MM.1S (cell line): ENCODE measurements at places on chromosomes 4 and X.

- no peak for DNase-seq
Observed at GRCh38 chr4:71729856-71730255, 54.0 kb downstream of the GC start.

- DNase-seq, result no peak
Observed at GRCh38 chrX:17829566-17829965, 31.5 kb downstream of the RAI2 start.

DNA sequence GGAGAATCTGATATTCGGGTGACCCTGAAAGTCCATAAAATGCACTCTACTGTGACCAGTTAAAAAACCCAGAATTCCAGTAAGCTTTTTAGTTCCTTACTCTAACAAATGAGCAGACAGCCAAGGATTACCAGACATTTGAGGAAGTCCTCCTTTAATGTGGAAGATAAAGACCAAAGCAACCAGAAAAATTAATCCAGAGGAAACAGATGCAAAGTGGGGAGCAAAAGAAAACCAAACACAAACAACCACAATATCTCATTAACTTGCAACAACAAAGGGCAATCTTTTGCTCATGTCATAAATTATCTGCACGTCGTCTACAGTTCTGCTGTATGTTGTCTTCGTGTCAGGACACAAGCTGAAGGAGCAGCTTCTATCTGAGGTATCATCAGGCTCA, 164.4 kb downstream of the PJA1 start:
- DNase-seq, result no peak

DNA sequence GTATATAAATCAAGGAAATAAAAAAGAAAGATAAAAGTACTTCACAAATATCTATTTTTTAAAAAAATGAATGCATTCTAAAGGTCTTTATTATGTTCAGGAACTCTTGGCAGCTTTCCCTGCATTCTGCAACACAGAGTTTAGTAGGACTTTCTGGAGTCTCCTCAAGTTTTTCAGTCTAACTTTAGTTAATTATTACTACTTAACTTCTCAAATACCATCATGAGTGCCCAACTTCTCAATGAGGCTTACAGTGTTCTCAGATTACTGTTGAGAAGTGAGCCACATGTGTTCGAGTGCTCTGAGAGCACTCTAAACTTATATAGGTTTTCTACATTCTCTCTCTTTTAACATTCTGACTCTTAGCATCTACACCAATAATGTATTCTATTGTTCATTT, 1852.9 kb upstream of the PCDH10 start:
- no peak for DNase-seq

GRCh38 chr4:40264995-40265909, 68.4 kb downstream of the RHOH start:
- peak; percentile 74 for DNase-seq

- DNase-seq, result no peak
Observed at GRCh38 chrX:7233580-7234406, 85.8 kb upstream of the PUDP start.

DNA sequence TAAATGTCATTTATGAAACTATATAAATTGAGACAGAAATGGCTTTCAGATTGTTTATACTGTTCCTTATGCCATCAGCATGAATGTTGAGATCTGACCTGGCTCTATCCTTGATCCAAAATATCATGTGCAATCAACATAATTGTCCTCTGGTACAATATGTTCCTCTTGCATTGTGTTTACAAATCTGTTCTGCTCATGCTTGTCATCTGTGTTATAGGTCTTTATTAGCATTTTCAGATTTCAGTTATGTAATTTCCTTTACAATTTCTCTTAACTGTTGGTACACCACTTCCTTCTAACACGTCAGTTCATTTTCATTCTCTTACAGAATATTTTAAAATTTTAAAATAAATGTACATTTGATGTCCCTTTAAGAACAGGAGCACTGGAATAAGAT, 1.6 kb downstream of the HPGD start:
- no peak for DNase-seq

- DNase-seq, result no peak
Observed at GRCh38 chr4:135605076-135605475, 1403.5 kb upstream of the PABPC4L start.
